ENCODE measurements at places on chromosomes 5 and 9. TPM values are rescaled to one million over a fixed set of nuclear protein-coding genes. Genes with fewer than 3 reads are reported as not detected.

- DNase-seq: no peak
These were observed 291.3 kb downstream of the FBXL7 start for GRCh38 chr5:15791274-15791673.

GRCh38 chr9:133553973-133554713 is 19.6 kb downstream of the ADAMTSL2 start:
- DNase-seq: peak; percentile 63

DNA sequence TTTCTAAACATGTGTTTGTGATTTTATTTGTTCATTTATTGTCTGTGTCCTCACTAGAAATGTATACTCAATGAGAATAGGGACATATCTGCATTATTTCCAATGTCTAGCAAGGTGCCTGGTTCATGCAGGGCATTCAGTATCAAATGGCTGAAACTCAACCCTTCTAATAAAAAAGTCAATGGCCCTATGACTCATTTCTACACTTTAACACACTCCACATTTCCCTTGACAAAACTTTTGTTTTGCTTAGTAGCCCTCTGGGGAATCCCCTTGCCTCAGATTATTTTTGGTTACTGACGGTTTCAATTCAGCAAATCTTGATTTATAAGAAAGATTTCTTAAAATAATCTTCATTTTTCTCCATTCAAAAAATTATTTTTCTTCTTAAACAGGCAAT is 206.0 kb upstream of the DMRTA1 start:
- DNase-seq: no peak

- DNase-seq: no peak
These were observed 48.6 kb downstream of the ANXA2R start for GRCh38 chr5:42991404-42992087.

GRCh38 chr9:129632460-129632859 is 6.5 kb downstream of the NTMT1 start:
- DNase-seq: no peak

DNA sequence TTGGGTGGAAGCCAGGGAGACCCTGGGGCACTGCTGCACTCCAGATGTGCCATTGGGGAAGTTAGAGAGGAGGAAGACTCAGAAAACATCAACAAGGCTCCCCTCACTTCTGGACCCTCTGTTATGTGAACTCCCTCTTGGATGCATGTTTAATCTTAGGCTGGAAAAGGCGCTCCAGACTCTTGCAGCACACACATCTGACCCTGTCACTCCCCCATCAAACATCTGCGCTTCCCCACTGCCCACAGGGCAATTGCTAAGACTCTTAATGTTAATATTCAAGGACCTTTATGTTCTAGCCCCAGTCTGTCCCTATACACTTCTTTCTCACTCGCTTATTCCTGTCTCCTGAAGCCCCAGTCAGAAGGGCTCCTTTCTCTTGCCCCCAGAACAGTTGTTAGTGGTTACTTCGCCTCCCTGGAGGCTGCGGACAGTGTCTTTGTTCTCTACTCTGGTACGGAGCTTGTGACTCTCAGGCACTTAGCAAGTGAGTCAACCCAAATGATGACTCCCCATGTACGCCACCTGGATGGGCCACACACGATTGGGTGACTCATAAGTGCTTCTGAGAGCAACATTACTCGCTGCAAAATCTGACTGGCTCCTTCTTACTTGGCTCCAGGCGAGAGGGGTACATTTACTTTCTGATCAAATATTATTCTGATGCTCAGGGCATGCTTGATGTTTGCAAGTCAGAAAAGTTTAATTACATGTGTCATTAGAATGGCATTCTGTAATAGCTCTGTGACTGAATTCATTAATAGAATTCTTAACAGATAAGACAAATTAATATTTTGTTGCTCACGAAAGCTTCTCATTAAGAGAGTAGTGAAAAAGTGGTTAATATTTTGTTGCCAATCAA is 193.6 kb downstream of the HSPA4 start:
- no peak for DNase-seq

GRCh38 chr5:138585157-138585556 is 10.0 kb upstream of the HSPA9 start:
- DNase-seq: no peak

DNA sequence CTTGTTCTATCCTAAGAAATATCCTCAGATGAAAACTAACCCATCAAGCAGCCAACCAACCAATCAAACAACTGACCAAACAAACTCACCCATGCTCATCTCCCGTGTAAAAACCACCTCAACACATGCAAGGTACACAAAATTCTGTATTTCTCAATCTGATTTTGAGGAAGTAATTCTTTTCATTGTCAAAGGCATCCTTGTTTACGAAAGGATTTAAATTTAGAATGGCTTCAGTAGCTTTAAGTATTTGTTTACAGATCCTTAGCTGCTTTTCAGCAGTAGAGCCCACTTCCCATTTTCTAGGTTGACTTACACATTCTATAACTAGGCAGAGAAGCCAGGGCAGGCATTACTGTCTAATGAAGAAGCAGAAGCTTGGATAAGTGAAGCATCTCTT is 78.6 kb downstream of the NTRK2 start:
- DNase-seq: no peak

DNA sequence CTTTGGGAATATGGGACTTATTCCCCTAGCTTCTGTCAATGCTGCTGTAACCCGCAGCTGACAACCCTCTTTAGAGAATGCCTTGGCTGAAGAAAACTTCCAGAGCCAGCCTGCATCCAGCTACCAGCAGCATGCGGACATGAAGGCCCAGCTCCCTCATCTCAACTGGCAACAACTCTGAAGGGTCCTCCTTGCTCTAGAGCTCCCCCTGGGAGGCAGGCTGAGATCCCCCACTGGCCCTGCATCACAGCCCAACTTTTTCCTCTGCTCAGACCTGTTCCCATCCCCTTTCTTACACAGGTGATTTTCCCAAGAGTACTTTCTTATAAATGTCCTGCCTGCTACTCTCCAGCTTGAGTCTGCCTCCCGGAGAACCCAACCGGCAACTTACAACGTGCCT is 18.7 kb upstream of the WNT8A start:
- no peak for DNase-seq

DNA sequence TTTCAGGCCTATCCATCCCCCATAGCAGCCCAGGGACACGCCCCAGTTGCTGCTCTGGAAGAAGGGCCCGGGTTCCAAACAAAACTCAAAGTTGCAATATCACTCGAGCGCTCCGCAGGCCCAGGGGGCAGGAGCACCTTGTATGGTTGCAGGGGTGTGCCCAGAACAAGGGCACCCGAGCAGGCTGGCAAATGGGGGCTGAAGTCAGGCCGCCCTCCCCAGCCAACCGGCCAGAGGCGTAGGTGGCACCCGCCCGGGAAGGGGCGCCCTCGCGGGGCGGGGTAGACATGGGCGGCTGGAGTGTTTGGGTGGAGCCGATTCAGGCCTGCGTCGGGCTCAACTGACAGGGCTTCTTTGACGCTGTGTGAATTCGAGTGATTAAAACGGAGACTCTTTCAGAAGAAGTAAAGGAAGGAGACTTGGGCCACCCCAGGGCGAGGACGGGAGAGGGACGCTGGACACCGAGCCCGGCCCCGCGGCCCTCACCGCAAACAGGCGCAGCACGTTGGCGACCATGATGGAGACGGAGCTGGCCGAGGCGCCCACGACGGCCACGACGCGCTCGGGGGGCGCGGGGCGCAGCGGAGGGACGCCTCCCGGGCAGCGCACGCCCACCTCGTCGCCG is 1.1 kb downstream of the GRM6 start:
- DNase-seq: no peak

DNA sequence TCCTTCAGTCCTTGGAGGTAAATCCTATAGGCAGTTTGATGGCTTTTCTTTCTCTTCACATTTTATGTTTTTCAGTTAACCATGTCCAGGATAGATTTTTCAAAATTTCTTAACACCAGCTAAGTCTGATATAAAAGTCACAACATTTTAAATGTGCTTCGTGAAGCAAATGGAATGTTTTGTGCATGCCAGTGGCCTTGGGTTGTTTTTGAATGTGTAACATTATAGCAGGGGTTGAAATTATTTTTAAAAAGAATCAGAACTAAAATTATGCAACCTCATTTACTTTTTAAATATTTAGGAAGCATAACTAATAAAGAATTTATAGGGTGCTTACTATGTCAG is 201.1 kb downstream of the ARHGEF28 start:
- no peak for DNase-seq

DNA sequence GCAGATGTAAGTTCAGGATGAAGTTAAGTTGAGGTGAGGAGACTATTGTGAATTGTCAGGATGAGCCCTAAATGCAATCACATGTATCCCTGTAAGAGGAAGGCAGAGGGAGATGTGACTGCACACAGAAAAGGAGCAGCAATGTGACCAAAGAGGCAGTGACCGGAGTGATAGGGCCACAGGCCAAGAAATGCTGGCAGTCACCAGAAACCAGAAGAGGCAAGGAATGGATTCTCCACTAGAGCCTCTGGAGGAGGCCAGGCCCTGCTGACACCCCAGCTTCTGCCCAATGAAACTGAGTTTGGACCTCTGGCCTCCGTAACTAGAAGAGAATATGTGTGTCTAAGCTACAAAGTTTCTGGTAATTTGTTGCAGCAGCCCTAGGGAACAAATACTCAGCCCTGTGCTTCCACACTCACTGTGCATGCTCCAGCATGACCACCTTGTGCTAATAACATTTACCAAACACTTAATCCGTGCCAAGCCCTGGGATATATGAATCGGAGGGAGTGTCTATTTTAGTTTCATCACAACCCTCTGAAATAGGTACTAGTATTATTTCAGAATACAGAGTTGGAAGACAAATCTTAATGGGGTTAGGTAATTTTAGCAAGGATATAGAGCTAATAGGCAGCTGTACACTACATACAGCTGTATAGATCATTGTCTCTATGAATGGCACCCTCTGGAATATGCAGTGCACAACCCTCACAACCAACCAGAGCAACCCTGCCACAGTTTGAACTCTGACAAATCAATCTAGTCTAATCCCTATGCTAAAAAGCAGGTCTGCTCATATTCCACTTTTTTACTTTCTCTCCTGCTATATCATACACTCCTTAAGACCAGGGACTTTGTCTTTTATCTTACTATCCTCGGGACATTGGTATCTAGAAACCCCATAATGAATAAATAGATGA is 7.8 kb upstream of the GPX8 start:
- DNase-seq: no peak

GRCh38 chr5:2206293-2207108 is 323.8 kb upstream of the IRX4 start:
- no peak for DNase-seq

DNA sequence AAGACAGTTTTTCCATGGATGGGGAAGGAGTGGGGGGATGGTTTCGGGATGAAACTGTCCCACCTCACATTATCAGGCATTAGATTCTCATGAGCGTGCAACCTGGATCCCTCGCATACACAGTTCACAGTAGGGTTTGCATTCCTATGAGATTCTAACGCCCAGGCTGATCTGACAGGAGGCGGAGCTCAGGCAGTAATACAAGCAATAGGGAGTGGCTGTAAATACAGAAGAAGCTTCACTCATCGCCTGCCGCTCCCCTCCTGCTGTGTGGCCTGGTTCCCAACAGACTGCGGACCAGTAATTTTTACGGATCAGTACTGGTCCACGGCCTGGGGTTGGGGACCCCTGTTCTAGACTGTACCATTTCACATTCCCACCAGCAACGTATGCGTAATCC is 68.3 kb upstream of the OTULINL start:
- no peak for DNase-seq

DNA sequence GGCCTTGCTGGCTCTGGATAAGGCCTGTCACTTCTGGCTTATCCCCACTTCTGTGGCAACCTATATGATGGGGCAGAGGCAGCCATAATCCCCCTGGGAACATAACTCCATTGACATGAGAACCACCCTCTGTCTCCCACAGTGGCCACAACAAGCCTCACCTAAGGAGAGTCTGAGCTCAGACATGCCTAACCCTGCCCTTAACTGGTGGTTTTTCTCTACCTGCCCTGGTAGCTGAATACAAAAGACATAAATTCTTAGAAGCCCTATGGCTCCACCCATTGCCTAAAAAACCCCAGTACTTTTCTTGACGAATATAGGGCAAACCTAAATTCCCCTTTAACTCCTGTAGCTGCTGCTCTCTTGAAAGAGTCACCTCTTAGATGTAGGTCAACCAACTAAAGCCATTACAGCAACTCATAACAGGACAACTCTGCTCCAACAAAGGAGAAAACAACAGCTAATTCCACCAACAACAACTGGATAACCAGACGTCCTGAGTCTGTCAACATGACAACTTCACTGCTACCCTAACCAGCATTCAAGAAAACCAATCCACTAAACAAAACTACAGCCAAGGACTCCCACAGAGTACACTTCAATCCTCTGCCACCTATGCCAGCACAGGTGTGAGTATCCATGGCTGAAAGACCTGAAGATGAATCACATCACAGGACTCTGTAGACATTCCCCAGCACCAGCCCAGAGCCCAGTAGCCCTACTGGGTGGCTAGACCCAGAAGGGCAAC is 427.7 kb downstream of the PRELID2 start:
- no peak for DNase-seq

- no peak for DNase-seq
These were observed 30.0 kb upstream of the GSN start for GRCh38 chr9:121237916-121238315.

DNA sequence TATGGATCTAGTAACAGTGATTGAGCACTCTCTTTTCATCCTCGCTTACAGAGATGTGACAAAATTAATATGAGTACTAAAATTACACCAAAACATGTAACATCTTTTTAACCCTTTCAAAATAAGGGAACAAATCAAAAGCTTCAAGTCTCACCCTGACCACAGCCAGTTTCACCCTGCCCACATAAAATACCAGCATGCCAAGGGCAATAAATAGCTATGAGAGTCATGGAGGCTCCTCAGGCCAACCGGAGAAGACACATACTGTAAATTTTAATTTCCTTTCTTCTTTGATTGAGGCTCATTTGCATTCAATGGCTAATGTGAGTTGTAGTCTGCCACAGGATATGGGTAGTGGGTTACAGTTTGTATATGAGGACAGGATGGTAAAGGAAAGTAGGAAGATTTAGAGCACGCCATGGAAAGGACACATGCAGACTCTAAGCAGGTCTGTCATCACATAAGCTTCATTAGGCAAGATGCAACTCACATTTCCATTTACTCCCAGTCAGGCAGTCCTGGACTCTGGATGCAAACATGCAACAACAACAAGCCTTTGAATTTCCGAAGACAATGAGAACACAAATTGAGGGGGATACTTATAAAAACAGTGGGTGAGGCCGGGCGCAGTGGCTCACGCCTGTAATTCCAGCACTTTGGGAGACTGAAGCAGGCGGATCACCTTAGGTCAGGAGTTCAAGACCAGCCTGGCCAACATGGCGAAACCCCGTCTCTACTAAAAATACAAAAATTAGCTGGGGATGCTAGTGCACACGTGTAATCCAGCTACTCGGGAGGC is 11.3 kb downstream of the IL4 start:
- DNase-seq: no peak

GRCh38 chr9:130054325-130054786 is 650 bp downstream of the GPR107 start:
- DNase-seq: no peak

ACTL7A gene
- not detected for polyA plus RNA-seq

ADCY2 gene
- polyA plus RNA-seq: 0.52 TPM

GARIN3 gene
- not detected for polyA plus RNA-seq

SLC27A6 gene
- 0.04 TPM for polyA plus RNA-seq

KIAA0825 gene
- polyA plus RNA-seq: 0.49 TPM

FAM78A gene
- 0.76 TPM for polyA plus RNA-seq

SLC4A9 gene
- polyA plus RNA-seq: 1.0 TPM

OR4F3 gene
- polyA plus RNA-seq: not detected

LCP2 gene
- 1.9 TPM for polyA plus RNA-seq

GABRG2 gene
- polyA plus RNA-seq: 1.5 TPM

KIF4B gene
- polyA plus RNA-seq: not detected
